H1 (cell line): ENCODE measurements at places on chromosomes 12 and 14.

DNA sequence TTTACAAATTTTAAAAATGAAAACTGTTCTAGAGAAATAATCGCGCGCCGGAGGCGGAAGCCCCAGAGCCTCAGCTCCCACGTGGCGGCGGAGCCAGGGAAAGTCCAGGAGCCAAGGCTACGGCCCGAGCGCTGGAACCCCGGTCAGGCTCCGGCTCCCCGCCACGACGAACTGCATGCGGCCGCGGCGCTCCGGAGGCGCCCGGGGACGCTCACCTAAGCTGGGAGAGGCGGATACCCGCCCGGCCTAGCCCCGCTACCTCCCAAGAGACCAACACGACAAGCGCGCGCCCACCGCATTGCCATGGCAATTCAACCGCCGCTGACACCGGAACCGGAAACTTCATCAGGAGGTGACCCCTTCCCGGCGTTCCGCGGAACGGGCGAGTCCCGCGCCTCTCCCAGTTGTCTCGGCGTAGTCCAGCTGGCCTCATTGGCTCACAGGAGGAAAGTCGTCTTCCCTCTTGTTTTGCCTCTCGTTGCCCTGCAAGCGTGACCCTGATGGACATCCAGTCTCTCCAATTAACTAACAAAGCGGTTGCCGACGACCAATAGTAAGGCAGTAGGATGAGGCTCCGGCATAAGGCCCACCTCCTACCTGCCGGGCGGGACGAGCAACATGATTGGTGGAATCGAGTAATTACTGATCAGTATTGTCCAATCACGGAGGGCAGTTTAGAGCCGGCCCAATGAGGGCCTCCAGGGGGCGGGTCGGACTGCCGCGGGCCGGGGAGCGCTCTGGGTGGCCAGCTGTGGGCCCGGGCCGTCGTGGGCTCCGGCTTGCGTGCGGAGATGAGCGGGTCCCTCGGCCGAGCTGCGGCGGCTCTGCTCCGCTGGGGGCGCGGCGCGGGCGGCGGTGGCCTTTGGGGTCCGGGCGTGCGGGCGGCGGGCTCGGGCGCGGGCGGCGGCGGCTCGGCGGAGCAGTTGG, at the start of gene GLRX5:
Gene GLRX5 (plus strand): TSS at position 752 of the 927 bp plus-strand sequence. CDS start 40 bp downstream, at position 792.
- peak; percentile 97 for DNase-seq

- no peak for DNase-seq
Measured at GRCh38 chr12:42982828-42983227, 393.3 kb upstream of the PRICKLE1 start.

GRCh38 chr12:1496162-1496900, 98.0 kb downstream of the FBXL14 start:
- peak; percentile 49 for DNase-seq

DNA sequence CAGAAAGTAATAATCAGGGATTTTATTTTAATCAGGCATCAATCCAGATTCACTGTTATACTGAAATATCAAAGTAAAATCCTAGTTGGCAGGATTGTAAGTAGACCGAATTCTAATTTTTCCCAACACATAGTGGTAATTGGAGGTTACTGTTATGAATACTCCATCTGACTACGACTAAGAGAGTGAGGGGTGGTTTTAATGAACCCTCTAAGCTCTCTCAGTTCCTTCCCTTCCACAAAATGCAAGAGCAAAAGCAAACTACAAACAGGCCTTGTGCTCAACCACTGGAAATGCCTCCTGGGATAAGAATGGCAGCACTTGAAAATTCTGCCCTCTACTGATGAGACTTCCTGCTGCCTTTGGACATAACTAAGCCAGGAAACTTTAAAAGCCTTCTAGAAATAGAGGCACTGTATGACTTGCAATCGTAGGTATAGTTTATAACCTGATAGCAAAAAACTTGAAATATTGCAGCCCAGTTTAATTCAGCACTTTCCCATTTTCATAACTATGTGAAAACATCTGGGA, 184.8 kb downstream of the SLC16A7 start:
- DNase-seq: peak; percentile 9

DNA sequence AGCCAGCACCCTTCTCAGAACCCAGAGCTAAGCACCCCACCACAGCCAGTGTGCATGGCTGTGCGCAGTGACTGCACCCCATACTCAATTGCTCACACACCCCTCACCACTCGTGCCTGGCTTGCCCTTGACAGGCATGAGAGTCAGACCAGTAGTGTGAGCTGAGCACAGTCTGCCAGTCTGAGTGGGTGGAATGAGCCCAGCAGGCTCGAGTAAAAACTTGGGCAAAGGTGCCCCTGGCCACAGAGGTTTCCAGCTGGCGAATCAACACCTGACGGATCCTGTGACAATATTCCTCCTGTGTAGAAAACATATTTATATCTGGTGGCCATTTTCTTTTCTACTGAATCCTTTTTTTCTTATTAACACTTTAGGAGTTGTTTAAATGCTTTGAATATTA, 202.5 kb downstream of the TMEM117 start:
- DNase-seq: no peak

GRCh38 chr12:67504026-67504425, 144.5 kb upstream of the DYRK2 start:
- no peak for DNase-seq
